ENCODE measurements at places on chromosomes 2 and 18. TPM values are rescaled to one million over a fixed set of nuclear protein-coding genes. Genes with fewer than 3 reads are reported as not detected.

Gene TDRD15
- not detected for total RNA-seq

Gene GPR45
- not detected for total RNA-seq

Gene CPS1
- 4.5 TPM for total RNA-seq

Gene G6PC2
- not detected for total RNA-seq

Gene HOXD13
- not detected for total RNA-seq

Gene EMILIN1
- 8.9 TPM for total RNA-seq

Gene ASXL3
- 0.05 TPM for total RNA-seq
